Activated CD8-positive, alpha-beta T cell treated with anti-CD3 and anti-CD28 coated beads for 36 hours (primary cell): ENCODE measurements at places on chromosomes 11 and 22.

- H3K4me1 ChIP-seq: no peaks in the 10 kb centered on the region
- H3K27ac ChIP-seq: no peak overlapping the region
- no peak for DNase-seq
- H3K4me3 ChIP-seq: no peak overlapping the region
- H3K36me3 ChIP-seq: no peaks in the 10 kb centered on the region
- peaks cover 24% of the 10 kb centered on the region for H3K27me3 ChIP-seq
Observed at GRCh38 chr11:120004723-120005122, 133.2 kb downstream of the TRIM29 start.

- H3K36me3 ChIP-seq: no peaks in the 10 kb centered on the region
- peaks cover 45% of the 10 kb centered on the region for H3K27me3 ChIP-seq
- no peak overlapping the region for H3K27ac ChIP-seq
- DNase-seq: no peak
- H3K4me1 ChIP-seq: peaks cover 7% of the 10 kb centered on the region
Observed at GRCh38 chr11:130429120-130429681, 792 bp upstream of the ADAMTS8 start.

GRCh38 chr11:15988016-15988550 is 368.3 kb downstream of the SOX6 start:
- no peak for DNase-seq
- H3K4me1 ChIP-seq: no peaks in the 10 kb centered on the region
- H3K27ac ChIP-seq: no peak overlapping the region
- H3K4me3 ChIP-seq: no peak overlapping the region
- no peaks in the 10 kb centered on the region for H3K36me3 ChIP-seq

DNA sequence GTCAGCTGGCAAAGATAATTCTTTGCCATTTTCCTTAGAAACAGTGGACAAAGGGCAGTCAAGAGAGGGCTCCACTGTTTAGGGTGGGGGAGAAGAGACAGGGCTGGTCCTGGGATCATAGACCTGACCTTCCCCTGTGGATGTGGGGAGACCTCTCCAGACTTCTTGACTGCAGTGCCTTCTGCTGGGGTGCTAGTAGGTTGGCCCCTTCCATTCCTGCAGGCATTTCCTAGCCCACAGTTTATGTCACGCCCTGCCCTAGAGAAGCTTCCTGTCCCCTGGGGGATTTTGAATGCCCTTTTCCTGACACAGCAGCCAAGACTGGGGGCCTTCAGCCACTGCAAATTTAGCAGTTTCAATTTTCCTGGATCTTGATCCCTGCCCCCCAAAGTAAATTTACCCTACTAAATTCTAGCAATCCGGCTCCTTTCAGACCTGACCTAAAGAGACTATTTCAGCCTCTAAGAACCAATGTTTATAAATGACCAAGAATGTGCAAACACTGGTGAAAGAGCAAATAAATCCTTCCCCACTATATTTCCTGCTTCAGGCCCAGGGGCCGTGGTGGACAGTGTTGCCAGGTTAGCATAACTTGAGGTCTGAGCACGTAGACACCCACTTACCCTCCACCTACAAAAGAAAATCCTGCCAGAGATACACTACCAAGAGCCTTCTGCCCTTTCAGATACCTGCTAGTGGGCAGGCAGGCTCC is 58.4 kb downstream of the PPFIBP2 start:
- H3K27me3 ChIP-seq: peaks cover 16% of the 10 kb centered on the region
- no peak overlapping the region for H3K27ac ChIP-seq
- no peak for DNase-seq
- peaks cover 8% of the 10 kb centered on the region for H3K36me3 ChIP-seq

DNA sequence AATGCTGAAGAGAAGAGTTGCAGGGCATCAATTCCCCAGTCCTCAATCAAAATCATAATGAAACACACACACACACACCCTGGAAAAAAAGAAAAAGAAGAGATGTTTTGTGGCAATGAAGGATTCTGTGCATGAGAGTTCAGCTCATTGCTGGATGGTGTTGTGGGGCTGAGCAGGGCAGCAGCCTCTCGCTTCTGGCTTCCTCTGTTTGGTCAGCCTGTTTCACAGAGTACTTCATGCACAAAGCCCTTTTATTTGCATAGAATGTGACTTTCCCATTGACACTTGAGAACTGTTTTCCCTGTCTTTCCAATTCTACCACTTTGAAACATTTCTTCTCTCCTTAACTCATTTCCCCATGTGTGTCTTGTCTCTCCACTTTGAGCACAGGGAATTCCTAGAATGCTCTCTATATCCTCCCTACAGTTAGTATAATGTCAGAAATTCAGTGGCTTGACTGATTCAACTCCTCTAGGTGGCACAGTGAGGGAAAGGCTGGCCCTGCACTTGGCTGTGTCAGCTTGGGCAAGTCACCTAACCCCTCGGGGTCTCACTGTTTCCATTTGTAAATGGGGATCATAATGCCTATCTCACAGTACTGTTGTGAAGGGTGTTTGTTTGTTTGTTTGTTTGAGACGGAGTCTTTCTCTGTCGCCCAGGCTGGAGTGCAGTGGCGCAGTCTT is 25.4 kb upstream of the BSX start:
- peaks cover under 1% of the 10 kb centered on the region for H3K27me3 ChIP-seq
- H3K36me3 ChIP-seq: no peaks in the 10 kb centered on the region
- H3K4me3 ChIP-seq: no peak overlapping the region
- no peak overlapping the region for H3K27ac ChIP-seq
- H3K4me1 ChIP-seq: no peaks in the 10 kb centered on the region

DNA sequence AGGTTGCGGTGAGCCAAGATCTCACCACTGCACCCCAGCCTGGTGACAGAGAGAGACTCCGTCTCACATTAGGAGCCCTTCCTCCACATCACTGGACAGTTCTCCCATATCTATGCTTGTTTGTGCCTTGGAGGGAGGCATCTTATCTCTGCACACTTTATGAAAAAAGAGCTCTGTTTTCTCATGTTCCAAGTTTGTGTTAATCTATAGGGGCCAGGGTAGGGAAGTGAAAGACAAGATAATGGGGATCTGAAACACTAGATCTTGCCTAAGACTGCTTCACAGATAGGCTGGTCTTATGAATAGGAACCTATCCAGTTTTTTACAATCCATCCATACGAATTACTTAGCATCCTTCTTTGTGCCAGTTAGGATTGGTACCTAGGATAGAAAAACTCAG is 17.1 kb downstream of the OR6Q1 start:
- H3K27me3 ChIP-seq: peaks cover 11% of the 10 kb centered on the region
- no peak overlapping the region for H3K27ac ChIP-seq
- no peak for DNase-seq
- no peaks in the 10 kb centered on the region for H3K36me3 ChIP-seq

DNA sequence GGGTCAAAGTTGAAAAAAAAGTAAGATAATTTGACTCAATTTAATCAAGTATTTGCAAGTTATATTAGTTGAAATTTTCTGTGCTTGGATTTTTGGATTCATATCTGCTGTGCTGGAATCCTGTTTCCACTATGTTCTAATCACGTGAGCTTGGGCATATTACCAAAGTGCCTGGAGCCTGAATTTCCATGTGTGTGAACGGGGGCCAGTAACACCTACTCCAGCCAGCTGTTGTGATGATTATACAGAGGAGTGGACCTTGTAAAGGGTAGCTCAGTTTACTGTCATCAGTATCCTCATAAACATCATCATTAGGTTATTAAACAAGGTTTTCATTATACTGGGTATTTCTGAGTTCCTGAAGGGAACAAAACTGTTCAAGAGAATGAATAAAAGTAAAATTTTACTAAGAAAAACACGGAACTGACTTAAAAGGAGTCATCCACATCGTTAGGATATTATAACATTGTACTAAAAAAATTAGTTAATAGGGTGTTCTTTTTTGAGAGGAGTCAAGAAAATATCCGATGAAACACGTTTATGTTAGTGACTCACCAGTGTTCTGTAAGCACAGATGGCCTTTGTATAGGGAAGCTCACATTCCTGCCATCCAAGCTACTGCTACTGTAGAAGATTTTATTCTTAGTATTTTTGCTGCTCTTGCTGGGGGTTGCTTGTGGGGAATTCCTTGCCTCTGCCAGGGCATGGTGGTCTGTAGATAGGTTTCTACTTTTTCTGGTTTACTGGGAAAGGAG is 144.1 kb downstream of the ARHGAP42 start:
- no peak for DNase-seq
- no peak overlapping the region for H3K27ac ChIP-seq
- H3K27me3 ChIP-seq: no peaks in the 10 kb centered on the region
- no peak overlapping the region for H3K4me3 ChIP-seq
- no peaks in the 10 kb centered on the region for H3K36me3 ChIP-seq

DNA sequence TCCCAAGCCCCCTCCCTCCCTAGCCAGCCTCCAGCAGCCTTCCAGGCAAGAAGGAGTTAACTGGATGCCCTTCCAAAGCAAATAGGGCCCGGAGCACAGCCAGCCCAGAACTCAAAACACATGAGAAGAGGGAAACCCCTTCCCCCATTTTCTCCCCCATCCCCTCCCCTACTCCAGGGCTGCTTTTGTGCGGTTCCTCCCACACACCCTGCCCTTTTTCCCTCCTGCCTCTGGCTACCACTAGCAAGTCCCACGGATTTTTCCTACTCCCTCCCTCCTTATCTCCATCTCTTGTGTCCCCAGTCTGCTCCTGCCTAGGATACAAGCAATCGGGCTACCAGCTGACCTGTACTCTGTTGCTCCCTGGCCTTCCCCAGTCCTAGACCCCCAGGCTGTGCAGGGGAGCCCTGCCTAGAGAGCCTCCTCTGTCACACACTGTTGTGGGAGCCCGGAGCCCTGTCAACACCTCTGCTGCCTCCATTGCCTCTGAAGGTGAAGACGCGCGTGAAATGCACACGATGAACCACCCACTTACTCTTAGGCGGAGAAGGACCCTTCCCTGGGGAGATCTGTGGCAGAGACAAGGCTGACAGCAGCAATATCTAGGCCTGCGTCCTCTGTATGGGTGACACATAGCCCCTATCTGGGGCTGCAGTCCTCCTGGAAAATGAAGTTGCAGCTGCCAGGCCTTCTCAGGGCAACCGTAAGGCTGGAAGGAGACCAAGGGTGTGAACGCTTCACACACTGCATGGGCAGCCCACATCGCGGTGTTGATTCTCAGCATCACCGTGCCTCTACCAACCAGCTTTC is 282.8 kb downstream of the MN1 start:
- no peaks in the 10 kb centered on the region for H3K4me1 ChIP-seq
- no peak for DNase-seq
- H3K4me3 ChIP-seq: no peak overlapping the region
- H3K36me3 ChIP-seq: no peaks in the 10 kb centered on the region

DNA sequence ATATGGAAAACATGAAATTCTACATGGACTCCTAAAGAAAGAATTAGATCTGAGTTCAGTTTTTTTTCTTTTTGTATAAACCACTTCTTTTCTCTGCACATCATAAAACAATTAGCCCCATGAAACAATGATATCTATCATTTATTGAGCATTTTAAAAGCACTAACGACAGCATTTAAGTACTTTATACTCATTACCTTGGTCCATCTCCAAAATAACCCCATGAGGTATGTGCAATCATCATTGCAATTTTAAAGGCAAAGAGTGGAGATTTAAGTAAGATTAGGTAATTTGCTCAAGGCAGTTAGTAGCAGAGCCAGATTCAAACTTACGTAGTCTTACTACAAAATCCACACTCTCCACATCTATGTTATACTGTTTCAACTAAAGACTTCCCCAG is 177.7 kb upstream of the RAG2 start:
- H3K27ac ChIP-seq: no peak overlapping the region
- H3K4me3 ChIP-seq: no peak overlapping the region
- no peaks in the 10 kb centered on the region for H3K36me3 ChIP-seq
- H3K27me3 ChIP-seq: peaks cover 1% of the 10 kb centered on the region

GRCh38 chr22:19579880-19580279 is 55.7 kb upstream of the CLDN5 start:
- peak; percentile 64 for DNase-seq
- H3K27ac ChIP-seq: peak overlapping the region; percentile 35
- H3K4me3 ChIP-seq: no peak overlapping the region
- peaks cover 41% of the 10 kb centered on the region for H3K4me1 ChIP-seq
- no peaks in the 10 kb centered on the region for H3K27me3 ChIP-seq
- H3K36me3 ChIP-seq: no peaks in the 10 kb centered on the region

GRCh38 chr11:70146895-70147520 is 56.1 kb upstream of the FADD start:
- peaks cover under 1% of the 10 kb centered on the region for H3K4me1 ChIP-seq
- DNase-seq: no peak
- H3K36me3 ChIP-seq: no peaks in the 10 kb centered on the region
- peaks cover 22% of the 10 kb centered on the region for H3K27me3 ChIP-seq

- peaks cover 56% of the 10 kb centered on the region for H3K36me3 ChIP-seq
- no peak overlapping the region for H3K27ac ChIP-seq
- DNase-seq: no peak
- H3K4me1 ChIP-seq: peaks cover 9% of the 10 kb centered on the region
- no peaks in the 10 kb centered on the region for H3K27me3 ChIP-seq
- H3K4me3 ChIP-seq: no peak overlapping the region
Observed at GRCh38 chr22:19488884-19489843, 9.4 kb downstream of the CDC45 start.
